Activated CD8-positive, alpha-beta memory T cell treated with anti-CD3 and anti-CD28 coated beads, Interleukin-2, amount 10 ng/mL, durations not matched to agents 7 days and 5 days (primary cell): ENCODE measurements at places on chromosomes 7 and 10. TPM values are rescaled to one million over a fixed set of nuclear protein-coding genes. Genes with fewer than 3 reads are reported as not detected.

The C7orf25 gene
- total RNA-seq = 5.9 TPM

DNA sequence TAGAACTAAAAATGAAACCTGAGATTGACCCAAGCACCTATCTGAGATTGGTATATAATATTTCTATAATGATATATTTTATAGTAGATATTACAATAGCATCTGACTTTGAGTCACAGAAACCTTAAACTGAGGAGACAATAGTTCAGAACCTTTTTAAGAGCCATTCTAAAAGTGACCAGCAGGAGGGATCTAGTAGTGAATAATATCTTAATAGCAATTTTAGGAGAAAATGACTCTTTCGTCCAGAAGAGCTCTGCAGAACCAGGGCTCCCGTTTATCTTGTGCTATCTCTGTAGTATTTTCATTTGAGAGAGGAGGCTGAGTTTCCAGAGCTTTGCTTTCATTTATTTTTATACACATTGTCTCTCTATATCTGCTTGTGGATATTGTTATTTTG is 68.1 kb downstream of the PODXL start:
- no peak overlapping the region for H3K4me3 ChIP-seq
- H3K27ac ChIP-seq = no peak overlapping the region
- no peaks in the 10 kb centered on the region for H3K27me3 ChIP-seq

- no peak for DNase-seq
- peaks cover 82% of the 10 kb centered on the region for H3K36me3 ChIP-seq
- H3K27me3 ChIP-seq = no peaks in the 10 kb centered on the region
Measured at GRCh38 chr10:6465854-6466601, 114.0 kb downstream of the PRKCQ start.

The PLEKHA8 gene
- 10.8 TPM for total RNA-seq

DNA sequence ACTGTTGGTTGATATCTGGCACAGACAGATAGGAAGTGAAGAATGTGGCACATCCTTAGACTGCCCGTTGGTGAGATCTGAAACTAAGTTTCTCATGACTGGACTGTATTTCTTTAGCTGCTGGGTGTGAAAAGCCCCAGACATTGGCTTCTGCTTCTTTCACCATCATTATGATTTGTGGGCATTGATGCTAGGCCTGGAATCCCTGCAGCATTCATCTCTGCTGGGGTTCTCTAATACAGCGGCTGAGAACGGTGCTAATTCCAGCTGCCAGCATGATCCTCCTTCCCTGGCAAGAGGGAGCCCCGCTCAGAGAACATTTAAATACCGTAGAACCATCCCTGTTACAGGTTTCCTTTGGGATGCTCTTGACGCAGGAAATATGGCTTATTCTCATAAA is 26.2 kb downstream of the RBM20 start:
- no peak for DNase-seq
- H3K27ac ChIP-seq = no peak overlapping the region
- peaks cover 2% of the 10 kb centered on the region for H3K4me1 ChIP-seq
- H3K27me3 ChIP-seq = peaks cover 59% of the 10 kb centered on the region
- no peak overlapping the region for H3K4me3 ChIP-seq

- peaks cover 2% of the 10 kb centered on the region for H3K36me3 ChIP-seq
- H3K27ac ChIP-seq = no peak overlapping the region
- DNase-seq = no peak
Measured at GRCh38 chr10:91043173-91043910, 122.5 kb upstream of the ANKRD1 start.

GRCh38 chr10:116450861-116451260 is 23.2 kb downstream of the PNLIPRP3 start:
- no peak overlapping the region for H3K4me3 ChIP-seq
- H3K27ac ChIP-seq = no peak overlapping the region
- H3K36me3 ChIP-seq = no peaks in the 10 kb centered on the region
